ENCODE measurements at places on chromosomes 16 and 17.
A peak's percentile ranks its signal among the peaks of the same experiment; 100 is the strongest.

GRCh38 chr17:45719335-45720071, 64.6 kb upstream of the CRHR1 start:
- peak; percentile 84 for DNase-seq

GRCh38 chr16:11182411-11182810, 73.6 kb downstream of the SOCS1 start:
- DNase-seq: no peak

GRCh38 chr17:58415371-58416055, 1.8 kb downstream of the RNF43 start:
- no peak for DNase-seq

DNA sequence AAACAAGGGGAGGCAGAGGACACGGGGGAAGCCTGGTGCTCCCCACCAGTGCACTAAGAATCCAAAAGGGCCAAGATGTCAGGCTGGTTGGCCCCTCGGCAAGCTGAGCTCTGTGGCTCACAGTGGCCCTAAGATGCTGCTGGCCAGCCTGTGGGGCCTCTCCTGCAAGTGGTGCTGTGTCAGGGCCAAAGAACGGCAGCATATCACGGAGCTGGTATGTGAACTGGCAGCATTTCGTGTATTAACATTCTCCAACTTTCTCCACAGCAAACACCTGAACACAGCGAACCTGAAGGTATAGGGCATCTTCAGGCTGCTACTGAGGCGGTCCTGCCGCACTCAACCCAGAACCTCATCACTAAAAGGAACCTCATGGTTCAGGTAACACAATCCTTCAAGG, 34.8 kb downstream of the VAC14 start:
- no peak for DNase-seq

- no peak for DNase-seq
Measured at GRCh38 chr16:50547340-50548124, 664 bp upstream of the NKD1 start.

GRCh38 chr17:67265436-67266019, 20.5 kb upstream of the HELZ start:
- DNase-seq: peak; percentile 32

DNA sequence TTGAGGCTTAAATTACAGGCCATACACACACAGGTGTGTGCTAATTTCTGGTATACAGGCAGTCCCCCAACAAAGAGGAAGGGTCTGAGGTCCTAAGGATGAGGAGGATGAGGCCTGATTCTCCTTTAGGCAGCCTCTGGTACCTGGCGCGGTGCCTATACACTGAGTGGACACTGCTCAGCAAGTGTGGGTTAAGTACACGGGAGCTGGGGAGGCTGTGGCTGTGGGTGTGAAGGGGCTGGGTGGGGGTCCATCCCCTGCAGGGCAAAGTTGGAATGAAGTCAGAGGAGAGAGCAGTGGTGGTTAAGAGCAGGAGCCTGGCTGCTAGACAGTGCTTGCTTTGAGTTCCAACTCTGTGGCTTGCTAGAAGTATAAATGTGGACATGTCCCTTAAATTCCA, 10.9 kb downstream of the MRM1 start:
- DNase-seq: no peak

- no peak for DNase-seq
Measured at GRCh38 chr17:10744501-10745000, 14.7 kb upstream of the TMEM220 start.

GRCh38 chr17:79508291-79508716, 102.5 kb downstream of the RBFOX3 start:
- DNase-seq: no peak

GRCh38 chr17:83189044-83190003, 109.9 kb downstream of the METRNL start:
- DNase-seq: peak; percentile 78

DNA sequence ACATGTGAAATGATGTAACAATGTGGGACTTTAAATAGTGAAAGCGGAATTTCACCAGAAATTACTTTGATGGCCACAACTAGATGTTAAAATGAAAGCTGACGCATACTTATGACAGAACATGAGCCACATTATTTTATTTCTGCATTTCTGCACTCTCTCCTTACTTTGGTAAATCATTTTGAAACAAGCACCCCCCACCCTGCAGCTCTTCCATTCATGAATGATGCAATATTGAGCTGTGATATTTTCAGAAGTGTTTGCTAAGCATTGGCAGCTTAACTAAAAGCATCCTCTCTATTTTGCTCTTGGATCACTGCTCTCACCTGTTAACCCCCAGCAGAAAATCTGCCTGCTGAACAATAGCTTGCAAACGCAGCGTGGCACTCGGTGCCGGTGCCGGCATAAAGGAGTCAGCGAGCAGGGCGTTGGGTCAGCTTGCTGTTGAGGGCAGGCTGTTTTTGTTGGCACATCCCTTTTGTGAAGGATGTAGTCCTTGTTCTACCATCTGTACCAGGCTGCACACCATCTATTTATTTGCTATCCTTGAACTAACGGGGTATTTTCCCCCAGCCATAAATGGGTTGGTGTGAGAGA, 30.8 kb upstream of the CBLN1 start:
- no peak for DNase-seq

DNA sequence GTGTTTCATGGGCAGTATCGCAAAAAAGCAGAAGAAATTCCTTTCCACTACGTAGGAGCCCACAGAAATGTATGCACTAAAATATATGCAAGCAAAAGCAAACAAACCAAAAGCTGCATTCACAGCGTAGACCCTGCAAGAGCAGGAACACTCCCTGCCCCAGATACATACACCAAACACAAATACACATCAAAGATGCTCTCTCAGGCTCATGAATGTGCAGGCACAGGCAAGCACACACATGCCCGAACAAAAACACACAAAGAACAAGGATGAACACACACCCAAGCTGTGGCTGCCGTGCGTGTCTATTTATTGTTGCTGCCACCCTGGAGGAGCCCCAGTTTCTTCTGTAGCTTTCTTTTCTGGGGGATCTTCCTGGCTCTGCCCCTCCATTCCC, 1.7 kb downstream of the NUPR1 start:
- DNase-seq: no peak

- peak; percentile 31 for DNase-seq
Measured at GRCh38 chr17:76266244-76266938, 1.2 kb downstream of the UBALD2 start.

DNA sequence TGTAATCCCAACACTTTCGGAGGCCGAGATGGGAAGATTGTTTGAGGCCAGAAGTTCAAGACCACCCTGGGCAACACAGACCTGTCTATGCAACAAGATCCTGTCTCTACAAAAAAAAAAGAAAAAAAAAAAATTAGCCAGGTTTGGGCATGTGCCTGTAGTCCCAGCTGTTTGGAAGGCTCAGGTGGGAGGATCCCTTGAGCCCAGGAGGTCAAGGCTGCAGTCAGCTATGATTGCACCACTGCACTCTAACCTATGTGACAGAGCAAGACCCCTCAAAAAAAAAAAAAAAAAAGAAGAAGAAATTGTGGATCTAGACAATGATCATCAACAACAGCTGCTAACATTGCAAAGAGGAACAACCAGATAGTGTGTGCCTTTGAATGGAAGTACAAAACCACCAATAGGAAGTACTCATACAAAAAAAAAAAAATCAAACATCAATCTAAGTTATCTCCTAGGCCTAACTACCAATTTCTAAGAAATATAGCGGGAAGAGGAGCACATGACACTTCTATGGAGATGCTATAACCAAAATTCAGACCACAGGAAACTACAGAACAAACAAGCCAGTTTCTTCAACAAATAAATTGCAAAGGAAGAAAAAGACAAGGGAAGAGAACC, 258.7 kb downstream of the MRTFB start:
- no peak for DNase-seq

- no peak for DNase-seq
Measured at GRCh38 chr17:31508288-31509094, 117.0 kb downstream of the RAB11FIP4 start.

GRCh38 chr16:48157794-48158193, 2.0 kb upstream of the ABCC12 start:
- DNase-seq: no peak

DNA sequence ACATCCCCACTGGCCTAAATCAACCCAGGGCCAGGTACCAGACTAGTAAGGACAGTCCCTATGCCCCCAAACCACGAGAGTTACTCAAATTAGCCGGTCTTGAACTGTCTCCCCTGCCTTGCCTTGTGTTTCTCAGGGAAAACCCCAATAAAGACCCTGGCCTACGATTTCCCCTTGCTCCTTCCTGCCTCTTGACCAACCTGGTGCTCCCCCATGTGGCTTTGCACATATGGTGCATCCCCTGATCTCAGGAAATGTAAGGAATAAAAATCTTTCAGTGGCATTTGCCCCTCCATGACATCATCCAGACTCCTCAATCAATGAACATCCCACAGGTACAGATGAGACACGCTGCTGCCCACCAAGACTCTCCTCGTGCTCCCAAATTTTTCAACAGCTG, 87.9 kb downstream of the ZNF18 start:
- no peak for DNase-seq

DNA sequence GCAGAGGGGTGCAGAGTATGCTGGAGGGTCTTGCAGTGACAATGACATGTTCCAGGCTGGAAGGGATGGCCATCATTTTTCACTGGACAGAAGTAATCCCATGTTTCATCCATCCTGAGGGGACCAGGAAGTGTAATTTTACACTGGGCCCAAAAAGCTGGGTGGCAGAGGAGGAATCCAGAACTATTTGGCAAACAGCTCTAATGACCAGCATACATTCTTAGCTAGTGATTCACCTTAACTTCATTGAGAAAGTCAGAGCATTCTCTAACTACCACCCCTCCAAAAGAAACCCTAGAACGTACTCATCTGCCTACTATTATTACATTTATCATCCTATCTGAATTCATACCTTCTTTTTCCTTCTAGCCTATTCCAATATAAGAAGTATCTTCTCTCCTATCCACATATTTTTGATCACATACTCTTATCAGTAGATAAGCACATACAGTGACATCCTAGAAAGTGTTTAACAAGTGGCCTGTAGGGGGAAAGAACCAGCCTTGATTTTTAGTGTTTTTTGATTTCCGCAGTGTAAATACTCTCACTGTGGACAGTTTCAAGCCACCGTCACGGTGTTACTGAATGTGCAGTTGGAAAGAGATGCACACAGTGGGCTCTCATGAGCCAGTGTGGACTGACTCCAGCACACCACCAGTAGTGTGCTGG, 118.1 kb downstream of the FTO start:
- DNase-seq: peak; percentile 86

DNA sequence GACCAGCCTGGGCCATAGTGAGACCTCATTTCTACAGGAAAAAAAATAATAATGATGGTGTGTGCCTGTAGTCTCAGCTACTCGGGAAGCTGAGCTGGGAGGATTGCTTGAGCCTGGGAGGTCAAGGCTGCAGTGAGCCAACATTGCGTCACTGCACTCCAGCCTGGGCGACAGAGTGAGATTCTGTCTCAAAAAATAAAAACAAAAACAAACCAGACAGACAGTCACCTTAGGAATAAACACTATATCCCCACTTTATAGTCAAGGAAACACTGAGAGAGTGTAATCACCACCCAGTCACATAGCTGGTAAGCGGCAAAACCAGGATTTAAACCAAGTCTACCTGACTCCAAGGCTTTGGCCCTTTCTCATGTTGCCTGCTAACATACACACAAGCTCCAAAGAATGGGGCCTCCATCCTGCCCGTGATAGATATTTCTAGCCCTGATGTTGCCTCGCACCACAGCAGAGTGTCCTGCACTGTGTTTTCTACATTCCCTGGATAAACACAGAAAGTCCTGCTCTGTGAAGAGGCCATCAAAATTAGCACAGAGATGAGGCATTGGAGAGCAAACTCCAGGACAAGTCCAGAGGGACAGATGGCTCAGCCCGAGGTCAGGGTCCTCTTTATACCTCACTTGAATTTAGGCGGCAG, 66.1 kb upstream of the SMURF2 start:
- no peak for DNase-seq

DNA sequence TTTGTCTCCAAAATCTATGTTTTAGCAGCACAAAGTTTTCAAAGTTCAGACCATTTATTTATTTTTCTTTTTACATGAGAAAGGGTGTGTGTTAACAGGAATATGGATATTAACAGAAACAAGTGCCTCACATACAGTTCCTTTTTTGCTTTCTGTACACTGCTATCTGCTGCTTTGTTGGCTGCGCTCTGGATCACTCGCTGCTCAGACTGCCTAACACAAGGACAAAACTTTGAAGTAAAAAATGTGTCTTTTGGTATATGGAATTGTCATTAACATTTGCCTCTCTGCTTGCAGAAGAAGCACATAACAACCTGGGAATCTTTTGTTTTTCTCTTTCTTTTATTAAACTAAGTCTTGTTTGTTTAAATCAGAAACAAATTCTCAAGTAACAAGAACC, 262.8 kb downstream of the ZFHX3 start:
- DNase-seq: no peak

DNA sequence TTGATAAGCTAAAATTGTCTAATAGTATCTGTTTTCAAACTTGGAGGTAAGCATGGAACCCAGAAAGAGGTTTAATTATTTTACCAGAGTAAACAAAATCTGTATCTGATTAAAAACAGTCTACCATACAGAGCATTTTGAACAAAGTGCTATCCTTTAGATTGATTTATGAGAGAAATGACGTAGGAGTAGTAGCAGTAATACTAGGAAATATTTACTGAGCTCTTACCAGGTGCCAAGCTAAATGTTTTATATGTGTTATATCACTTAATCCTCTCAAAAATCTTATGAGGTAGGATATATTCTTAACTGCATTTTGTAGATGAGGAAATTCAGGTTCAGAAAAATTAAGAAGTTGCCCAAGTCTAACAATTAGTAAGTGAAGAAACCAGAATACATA, 186.4 kb upstream of the NOG start:
- no peak for DNase-seq

GRCh38 chr17:284676-285355, 67.8 kb downstream of the RPH3AL start:
- DNase-seq: no peak

DNA sequence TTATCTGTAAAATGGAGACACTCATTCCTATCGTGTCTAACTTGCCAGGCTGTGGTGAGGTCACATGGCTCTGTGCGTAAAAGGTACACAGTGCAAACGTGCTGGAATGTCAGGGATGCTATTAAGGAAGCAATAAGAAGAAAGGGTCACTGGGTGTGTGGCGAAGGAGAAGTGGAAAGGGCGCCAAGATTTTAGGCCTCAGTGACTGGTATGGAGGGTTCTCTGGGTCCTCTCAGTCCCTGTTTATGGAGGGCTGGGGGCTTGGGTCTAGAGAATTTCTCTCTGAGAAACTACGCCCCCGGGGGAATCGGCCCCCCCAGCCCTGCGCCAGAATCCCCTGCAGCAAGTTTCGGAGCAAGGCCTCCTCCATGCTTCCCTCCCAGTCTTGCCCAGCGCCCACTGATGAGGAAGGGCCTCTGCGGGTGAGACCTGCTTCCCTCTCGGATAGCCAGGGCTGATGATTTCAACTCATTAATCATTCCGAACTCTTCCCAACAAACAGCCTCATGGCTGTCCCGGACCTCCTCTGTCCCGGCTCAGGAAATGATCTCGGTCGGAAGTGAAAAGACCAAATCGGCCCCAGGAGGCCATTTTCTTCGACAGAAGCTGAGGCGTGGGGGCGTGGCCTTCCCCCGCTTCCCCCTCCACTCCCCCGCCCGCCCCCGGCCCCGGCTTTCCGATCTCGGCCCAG, 1.2 kb upstream of the HEXIM1 start:
- DNase-seq: peak; percentile 77
